GM19239 (cell line): ENCODE measurements at places on chromosomes 3 and 15.

GRCh38 chr15:70038730-70039392 lies 58.9 kb downstream of the TLE3 start:
- no peak for DNase-seq

- no peak for DNase-seq
Observed at GRCh38 chr3:18791752-18792151, 356.6 kb upstream of the KCNH8 start.

- DNase-seq: no peak
Observed at GRCh38 chr3:71358243-71358642, 225.3 kb downstream of the FOXP1 start.

- DNase-seq: no peak
Observed at GRCh38 chr15:74839526-74840395, 3.2 kb downstream of the ULK3 start.

GRCh38 chr3:121436641-121437040 lies 109.1 kb downstream of the POLQ start:
- DNase-seq: no peak

DNA sequence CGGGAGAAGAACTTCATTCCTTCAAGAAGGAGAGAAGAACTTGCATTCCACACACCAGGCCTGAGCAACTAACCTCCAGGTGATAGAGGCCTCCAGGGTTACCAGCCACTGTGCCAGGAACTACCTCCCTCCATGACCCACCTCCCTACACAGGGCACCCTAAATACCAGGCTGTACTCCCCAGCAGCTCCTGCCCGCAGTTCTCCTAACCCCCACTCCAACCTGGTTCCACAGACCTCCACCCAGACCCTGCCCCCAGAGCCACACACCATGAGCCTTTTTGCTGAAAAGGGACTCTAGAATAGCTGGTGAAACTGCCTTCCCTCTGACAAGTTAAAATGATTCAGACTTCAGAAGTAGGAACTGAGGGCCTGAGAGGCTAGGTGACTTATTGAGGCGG lies 8.2 kb downstream of the IGDCC3 start:
- no peak for DNase-seq

GRCh38 chr3:103494011-103494410 lies 1059.2 kb downstream of the ZPLD1 start:
- DNase-seq: no peak

GRCh38 chr3:44870375-44871061 lies 3.9 kb upstream of the TGM4 start:
- DNase-seq: no peak

- DNase-seq: no peak
Observed at GRCh38 chr15:57769266-57769665, 62.8 kb downstream of the POLR2M start.

- DNase-seq: no peak
Observed at GRCh38 chr3:126517291-126517951, at the start of gene UROC1. TSS of gene UROC1 (minus strand) at chr3:126517773. CDS start at chr3:126517719, 54 bp downstream.

DNA sequence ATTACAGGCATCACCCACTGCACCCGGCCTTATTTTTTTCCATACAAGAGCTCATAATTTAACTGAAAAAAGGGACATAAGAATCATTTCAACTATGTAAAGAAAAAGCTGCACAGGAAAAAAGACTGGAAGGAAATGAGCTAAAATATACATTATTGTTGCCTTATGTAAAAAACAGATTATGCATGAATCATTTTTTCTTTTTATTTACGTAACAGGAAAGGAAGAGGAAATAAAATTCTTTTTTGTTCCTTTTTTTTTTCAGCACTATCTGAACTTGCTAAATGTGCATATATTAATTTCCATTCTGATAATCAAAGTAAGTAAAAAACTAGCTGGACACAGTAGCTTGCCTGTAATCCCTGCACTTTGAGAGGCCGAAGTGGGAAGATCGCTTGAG lies 12.1 kb downstream of the KIF9 start:
- no peak for DNase-seq

DNA sequence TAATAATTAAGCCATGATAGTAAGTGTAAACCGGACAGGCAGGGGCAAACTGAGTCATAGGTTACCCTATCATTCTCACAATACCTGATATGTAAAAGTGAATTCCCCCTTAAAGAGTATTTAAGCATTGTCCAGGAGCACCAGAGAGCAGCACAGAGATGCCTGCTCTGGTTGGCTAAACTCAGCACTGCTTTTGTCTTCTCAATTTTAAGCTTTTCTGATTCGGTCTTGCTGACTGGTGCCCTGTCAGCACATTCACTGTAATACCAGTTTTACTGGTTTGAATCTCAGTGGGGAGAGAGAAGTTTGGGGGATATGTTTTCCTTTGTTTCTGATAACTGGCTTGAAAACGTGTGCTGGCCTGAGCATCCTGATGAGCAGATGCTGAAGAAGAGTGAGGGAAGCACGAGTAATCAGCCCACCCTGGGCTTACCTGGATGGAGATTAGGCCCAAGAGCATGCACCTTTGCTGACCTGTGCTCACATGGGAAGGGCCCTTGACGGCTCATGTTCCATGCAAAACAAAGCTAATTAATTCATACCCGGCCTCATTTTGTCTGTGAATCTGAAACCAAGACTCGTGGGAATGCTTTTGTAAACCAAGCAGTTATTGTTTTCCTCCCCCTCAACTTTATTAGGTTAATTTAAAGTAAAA lies 208.5 kb upstream of the MRPL3 start:
- DNase-seq: no peak

DNA sequence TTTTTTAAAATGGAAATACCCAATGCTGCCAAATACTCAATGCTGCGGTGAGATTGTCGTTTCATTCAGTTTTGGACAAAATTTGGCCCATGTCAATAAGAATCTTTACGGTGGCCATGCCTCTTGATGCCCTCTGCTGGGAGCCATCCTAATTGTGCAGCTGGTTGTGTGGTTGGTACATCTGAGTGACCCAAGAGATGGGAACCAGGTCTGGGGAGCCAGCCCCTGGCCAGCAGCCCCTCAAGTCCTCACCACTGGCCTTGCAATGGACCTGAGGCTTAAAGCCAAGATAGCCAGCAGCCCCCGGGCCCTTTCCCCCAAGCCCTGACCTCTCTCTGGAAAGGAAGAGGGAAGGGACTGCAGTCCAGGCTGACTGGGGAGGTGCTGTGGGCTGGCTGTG lies 36.4 kb upstream of the ESYT3 start:
- DNase-seq: no peak

DNA sequence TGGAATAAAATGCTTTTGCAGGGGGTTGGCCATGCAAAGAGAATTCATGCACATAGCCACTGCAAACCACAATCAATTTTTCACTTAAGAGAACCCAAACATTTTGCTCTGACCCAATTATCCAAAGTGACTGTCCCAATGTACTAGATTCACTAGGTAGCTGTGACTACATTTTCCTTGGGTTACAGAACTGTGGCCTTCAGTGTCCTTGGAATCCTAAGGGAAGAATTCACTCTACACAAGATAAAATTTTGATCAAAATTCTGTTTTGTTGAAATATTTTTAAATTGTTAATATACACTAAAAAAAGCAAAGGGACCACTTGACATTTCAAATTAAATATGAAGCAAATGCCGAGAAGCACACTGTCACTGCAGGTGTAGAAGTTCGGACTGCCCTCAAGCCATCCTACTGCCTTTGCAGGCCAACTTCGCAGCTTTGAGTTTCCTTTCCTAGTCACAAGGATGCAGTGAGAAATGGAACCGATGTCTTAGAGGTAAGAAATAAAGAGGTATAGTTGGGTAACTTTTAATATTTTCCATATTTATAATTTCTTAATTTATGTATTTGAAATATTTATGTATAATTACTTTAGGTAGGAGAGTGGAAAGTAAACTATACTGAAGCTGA lies 527 bp upstream of the ASB14 start:
- DNase-seq: no peak

DNA sequence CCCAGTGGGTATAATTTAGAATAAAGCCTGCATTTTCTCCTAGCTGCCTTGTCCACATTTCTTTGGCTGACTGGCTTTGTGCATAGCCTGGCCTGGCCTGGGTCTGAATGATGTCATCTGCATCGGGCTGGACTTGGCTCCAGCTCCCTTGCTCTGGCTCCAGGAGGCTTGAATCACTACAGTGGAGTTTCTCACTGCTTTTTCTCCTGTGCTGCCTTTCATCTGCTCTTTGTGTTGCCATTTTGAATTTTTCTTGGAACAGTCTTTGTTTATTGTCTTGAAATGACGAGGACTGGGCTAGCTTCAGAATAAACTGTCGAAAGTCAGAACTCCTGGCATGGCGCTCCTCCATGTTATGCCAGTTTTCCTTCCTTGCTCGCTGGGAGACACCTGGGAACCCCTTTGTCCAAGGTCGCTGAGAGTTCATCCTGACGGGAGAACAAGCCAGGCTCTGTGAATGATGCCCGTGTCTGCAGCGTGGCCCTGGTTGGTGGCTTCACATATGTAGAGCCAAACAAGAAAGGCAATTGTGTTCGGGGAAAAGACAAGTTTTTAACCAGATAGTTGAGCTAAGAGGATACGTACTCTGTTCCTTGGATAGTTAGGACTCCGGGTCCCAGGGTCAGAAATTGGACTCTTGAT lies 258.9 kb downstream of the PDZRN3 start:
- no peak for DNase-seq

DNA sequence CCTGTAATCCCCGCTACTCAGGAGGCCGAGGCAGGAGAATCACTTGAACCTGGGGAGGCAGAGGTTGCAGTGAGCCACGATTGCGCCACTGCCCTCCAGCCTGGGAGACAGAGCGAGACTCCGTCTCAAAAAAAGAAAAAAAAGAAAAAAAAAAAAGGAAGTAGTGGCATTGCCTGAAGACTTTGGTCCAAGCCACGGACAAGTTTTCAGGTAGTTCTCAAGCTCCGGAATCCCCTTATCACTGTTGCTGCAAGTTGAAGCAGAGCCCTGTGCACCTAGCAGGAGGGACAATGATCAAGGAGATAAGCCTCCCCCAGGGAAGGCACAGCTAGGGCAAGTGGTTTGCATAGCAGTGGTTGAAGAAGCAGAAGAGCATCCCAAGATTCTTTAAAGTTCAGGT lies 97.6 kb downstream of the MEX3B start:
- no peak for DNase-seq

- no peak for DNase-seq
Observed at GRCh38 chr3:83320726-83321125, 1559.3 kb upstream of the GBE1 start.

DNA sequence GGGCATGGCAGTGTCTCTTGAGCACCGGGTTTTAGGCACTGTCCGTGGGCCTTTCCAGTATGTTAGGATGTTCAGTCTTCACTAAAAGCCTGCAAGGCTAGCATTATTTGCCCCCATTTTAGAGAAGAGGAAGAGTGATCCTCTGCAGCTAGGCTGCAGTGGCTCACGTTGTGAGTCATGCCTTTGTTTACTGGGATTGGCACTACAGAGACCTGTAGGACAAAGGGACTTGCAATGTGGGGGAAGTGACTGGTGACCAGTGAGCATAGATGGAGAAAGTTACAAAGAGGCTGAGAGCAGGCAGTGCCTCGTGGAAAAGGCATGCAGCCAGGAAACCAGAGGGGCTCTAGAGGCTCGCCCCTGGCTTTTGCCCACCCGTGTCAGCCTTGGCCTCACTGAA lies 26.8 kb upstream of the CPNE9 start:
- DNase-seq: no peak

GRCh38 chr15:90016721-90017120 lies 15.6 kb downstream of the ZNF710 start:
- DNase-seq: no peak

- DNase-seq: no peak
Observed at GRCh38 chr15:79371591-79371990, 60.5 kb upstream of the MINAR1 start.

DNA sequence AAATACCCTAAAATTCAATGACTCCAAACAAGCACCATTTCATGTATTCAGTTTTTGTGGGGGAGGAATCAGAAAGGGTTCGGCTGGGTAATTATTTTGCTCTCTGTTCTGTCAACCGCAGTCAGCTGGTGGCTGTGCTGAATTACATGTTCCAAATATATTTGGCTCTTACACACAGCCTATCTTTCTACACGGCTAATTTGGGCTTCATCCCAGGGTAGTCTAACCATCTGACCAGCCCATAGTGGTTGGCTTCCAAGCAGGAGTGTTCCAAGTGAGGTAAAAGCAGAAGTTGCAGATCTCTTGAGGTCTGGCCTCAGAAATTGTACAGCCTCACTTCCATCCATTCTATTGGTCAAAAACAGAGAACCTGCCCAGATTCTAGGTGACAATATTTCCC lies 760.8 kb upstream of the SEMA6D start:
- no peak for DNase-seq

DNA sequence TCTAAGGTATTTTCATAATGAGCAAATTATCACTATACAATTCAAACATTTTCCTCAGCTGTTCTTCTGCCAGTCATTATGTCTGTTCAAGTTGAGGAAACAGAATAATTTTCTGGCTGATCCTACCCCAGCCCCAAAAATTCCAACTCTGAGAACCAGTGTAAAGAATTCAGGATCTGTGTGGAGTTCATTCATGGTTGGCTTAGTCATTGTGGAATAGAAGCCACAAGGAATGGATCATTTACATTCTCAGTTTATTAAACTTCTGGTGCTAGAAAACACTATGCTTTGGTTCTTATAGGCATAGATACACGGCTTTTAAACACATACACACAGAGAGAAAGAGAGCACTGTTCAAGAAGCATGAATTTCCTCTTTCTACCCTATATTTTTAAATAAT lies 134.6 kb downstream of the CMSS1 start:
- DNase-seq: no peak

- no peak for DNase-seq
Observed at GRCh38 chr3:170565495-170565894, 20.4 kb downstream of the SLC7A14 start.

GRCh38 chr3:187291001-187291511 lies 481 bp downstream of the MASP1 start:
- DNase-seq: no peak

- no peak for DNase-seq
Observed at GRCh38 chr3:146454796-146455195, 14.6 kb downstream of the PLSCR2 start.

DNA sequence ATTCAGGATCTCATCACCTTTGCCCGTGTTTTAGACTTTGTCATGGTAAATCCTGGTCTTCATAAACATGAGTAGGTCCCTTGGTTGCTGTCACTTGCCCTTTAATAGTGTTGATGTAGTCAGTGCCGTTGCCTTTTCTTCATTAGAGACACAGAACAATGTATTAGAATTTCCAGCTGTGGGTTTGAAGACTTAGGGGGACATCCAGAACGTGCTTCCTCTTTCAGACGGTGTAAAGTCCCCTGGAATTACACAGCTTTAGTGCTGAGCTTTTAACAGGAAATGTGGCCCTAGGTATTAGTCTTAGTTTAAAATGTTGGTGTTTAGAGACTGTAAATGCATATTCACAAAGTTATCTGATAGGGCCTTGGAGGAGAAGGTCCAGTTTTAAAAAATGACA lies 8.8 kb upstream of the LRCH3 start:
- DNase-seq: no peak

- no peak for DNase-seq
Observed at GRCh38 chr3:177944228-177944661, 592.0 kb upstream of the KCNMB2 start.

- no peak for DNase-seq
Observed at GRCh38 chr3:141603473-141604035, 116.7 kb downstream of the RASA2 start.
